Pons (tissue), 1 donor: ENCODE measurements at places on chromosomes 12 and 14.

DNA sequence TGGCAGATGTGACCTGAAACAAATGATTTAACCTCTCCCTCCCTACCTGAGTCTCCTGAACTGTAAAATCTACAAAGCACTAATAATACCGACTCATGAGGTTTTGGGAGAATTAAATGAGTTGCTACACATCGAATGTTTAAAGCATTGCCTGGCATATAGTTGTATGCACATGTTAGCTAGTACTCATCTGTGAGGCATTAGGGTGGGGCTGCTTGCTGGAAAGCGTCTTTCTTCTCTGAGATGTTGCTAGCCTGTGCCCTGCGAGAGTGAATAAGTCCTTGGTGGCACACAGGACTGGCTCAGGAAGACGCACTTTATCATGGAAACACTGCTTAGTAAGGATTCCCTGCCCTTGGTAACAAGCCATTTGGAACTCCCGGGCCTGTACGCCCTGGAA is 6.1 kb downstream of the RAPGEF3 start:
- DNase-seq: no peak

DNA sequence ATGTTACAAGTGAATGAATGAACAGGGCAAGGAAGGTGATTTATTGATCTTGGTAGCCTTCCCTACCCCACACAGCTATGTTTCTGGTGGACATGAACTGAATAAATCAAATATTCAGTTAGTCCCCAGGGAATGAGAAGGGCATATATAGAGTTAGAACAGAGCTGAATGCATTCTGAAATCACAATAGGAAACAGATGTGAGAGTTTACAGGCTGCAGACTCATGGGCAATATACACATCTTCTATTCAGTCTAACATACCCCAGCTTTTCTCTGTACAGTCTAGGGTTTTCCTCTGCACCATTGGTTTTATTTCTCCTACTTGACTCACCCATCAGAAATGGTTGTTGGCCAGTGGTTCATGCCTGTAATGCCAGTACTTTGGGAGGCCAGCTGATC is 7.3 kb upstream of the STX2 start:
- DNase-seq: no peak

DNA sequence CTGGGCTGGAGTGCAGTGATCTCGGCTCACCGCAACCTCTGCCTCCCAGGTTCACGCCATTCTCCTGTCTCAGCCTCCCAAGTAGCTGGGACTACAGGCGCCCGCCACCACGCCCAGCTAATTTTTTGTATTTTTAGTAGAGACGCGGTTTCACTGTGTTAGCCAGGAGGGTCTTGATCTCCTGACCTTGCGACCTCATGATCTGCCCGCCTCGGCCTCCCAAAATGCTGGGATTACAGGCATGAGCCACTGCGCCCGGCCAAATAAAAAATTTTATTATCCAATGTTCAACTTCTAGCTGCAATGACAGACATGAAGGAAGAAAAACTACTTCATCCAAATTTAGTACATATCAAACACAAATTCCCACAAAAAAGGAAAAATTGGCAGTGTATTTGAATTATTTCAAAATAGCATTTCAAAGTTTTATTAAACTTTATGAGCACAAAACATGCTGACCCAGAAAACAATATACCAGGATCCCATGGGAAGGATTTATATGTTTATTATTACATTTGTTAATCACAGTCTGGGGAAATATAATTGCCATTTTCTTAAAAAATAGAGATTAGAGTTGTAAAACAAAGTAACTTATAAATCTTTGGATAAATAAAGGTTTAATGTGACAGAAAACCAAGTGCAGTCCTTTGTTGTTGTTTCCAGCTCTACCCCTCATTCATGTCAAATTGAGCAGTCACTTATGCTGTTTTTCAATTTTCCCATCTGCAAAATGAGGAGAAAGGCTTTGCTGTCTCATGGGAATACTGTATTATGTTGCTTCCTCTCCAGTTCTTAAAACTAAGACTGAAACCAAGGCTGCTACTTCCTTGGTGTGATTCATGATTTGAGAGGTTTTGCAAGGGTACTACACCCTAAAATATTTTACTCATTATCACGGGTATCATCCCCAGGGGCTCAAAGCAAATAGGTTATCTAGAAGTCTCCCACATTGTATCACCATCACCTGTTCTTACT is 155.2 kb upstream of the AVPR1A start:
- DNase-seq: no peak

GRCh38 chr14:93970965-93971634 is 5.3 kb downstream of the ASB2 start:
- DNase-seq: no peak
